ENCODE measurements at places on chromosomes 2 and 18.

DNA sequence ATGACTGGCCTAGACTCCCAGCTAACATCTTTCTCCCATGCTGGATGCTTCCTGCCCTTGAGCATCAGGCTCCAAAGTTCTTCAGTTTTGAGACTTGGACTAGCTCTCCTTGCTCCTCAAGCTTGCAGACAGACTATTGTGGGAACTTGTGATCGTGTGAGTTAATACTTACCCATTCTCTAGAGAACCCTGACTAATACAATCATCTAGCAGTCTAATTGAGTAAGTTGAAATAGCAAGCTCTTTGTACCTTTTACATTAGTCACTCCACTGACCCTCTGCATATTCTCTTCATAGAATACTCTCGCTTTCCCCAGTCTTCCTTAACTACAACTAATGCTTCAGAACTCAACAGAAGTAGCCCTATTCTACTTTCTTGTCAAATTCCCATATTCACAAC lies 434.6 kb upstream of the NXPH2 start:
- DNase-seq, result no peak

DNA sequence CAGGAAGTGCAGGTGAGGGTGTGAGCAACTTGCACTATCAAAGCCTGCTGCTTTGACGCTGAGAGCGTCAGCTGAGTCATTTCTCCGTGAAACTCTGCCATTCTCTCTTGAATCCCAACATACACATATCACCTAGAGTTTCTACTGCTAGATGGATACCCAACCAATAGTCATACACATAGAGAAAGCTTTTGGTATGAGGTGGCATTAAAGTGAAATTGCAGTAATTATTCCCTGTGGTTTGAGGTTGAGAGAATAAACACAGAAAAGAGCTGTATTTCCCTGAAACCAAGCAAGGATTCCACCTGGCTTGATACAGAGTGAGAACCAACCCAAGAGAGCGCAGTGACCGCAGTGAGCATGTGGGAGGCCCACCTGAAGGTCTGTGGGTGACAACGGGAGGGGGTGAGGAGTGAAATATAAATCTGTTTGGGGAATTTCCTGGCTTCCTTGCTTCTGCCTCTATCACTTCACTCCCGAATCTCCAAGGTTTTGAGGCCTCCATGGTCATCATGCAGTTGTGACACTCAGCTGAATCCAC lies 28.8 kb upstream of the TMEM18 start:
- no peak for DNase-seq

DNA sequence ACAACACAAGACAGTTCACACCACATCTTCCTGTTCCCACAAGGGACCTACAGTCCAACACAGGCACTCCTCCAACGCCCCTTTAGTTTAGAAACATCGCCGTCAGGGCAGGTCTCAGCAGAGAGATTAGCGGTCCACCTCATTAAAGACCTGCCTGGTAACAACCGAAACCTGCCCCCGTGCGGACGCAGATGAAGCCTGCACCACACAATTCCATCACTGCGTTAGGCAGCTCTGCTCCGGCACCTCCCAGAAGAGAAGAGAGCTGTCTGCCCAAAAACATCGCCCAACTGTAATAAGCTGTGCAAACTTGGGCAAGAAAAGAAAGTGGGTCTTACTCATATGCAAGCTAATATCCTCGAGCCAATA lies 32.7 kb downstream of the ZNF516 start:
- no peak for DNase-seq

DNA sequence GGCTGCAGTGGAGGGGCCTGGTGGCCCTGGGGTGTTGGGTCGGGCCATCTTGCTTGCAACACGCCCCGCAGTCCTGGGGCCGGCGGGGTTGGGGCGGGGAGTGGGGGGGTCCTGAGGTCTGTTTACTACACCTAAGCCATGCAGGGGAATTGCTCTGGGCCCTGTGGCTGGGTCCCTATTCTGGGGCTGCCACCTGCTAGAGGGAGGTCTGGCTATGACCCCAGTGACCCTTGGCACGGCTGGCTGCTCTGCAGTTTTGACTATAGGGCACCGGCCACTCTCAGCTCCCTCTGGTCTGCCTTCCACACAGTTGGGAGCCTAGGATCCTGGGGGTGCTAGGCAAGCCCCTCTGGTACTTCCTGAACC lies 170.6 kb upstream of the GLI2 start:
- no peak for DNase-seq

DNA sequence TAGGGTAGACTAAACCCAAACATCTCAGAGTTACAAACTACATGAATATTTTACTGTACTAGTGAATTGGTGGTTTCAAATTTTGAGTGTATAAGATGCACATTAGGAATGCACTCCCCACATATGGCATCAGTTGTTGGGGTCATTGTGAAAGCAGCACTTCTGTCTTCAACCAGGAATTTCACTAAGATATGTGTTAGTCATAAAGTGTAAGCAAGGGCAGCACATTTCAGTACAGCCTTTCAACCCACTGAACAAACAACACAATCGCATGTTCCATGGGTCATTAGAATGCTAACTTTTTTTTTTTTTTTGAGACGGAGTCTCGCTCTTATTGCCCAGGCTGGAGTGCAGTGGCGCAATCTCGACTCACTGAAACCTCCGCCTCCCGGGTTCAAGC lies 164.1 kb upstream of the MAP2 start:
- no peak for DNase-seq

GRCh38 chr2:3257826-3258225 lies 119.8 kb downstream of the EIPR1 start:
- DNase-seq, result no peak

- DNase-seq, result no peak
Observed at GRCh38 chr18:47260924-47261701, 9.7 kb upstream of the SKOR2 start.

DNA sequence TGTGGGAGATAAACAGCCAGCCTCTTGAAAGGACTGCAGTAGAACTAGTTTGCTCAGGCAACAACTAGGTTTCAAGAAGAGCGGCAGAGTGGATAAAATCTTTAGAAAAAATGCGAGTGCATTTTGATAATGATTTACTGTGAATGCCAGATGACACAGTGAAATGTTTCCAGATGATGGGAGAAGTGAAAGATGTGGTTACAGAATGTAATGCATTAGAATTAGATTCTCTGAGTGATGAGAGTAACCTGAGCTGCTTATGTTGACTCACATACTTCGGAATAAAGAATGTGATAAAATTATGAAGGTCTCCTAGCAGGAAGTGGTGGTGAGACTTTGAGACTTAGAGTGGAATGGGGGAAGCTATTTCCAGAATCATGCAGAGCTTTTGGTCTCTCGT lies 184.3 kb downstream of the GULP1 start:
- DNase-seq, result no peak

- no peak for DNase-seq
Observed at GRCh38 chr2:237596520-237597195, 6.1 kb upstream of the RAB17 start.

DNA sequence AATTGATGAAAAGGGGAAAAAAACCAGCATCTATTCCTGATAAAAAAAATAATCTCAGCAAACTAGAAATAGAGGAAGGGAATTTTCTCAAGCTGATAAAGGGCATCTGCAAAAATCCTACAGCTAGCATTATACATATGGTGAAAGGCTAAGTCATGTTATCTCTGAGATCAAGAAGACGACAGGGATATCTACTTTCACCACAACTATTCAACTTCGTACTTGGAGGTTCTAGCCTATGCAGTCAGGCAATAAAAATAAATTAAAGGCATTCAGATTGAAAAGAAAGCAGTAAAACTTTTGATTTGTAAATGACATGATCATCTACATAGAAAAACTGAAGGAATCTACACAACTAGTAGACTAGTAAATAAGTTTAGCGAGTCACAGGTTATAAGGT lies 58.2 kb downstream of the CAB39 start:
- DNase-seq, result no peak

GRCh38 chr2:33763671-33764310 lies 164.7 kb upstream of the FAM98A start:
- DNase-seq, result no peak

GRCh38 chr2:45804987-45805755 lies 153.7 kb downstream of the PRKCE start:
- no peak for DNase-seq

DNA sequence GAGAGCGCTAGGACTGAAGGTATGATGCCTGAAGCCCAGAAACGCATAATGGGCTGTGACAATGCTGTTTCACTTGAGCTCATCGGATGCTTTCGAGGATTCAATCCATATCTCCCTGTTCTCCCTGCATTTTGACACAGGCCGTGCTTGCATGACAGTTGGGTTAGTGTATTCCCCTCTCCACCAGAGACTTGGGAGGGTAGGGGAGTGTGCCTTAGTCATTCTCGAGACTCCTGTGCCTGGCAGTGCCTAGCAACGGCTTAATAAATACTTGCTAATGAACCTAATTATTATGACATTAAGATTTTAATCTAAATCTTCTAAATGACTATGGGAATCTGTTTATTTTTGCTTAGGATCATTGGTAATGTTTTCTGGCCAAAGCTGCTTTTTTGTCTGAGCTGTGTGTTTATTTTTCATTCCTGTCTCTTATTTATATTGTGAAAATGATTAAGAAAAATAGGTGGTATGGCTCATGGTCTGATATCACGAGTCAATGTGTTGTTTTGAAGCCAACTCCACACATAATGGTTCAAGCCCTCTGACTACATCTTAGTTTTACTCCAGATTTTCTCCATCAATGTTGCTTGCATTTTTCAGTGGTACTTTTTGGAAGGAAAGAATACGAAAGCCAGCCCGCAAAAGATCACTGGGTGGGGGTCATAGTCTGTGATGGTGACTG lies 61.3 kb downstream of the NEDD4L start:
- no peak for DNase-seq

DNA sequence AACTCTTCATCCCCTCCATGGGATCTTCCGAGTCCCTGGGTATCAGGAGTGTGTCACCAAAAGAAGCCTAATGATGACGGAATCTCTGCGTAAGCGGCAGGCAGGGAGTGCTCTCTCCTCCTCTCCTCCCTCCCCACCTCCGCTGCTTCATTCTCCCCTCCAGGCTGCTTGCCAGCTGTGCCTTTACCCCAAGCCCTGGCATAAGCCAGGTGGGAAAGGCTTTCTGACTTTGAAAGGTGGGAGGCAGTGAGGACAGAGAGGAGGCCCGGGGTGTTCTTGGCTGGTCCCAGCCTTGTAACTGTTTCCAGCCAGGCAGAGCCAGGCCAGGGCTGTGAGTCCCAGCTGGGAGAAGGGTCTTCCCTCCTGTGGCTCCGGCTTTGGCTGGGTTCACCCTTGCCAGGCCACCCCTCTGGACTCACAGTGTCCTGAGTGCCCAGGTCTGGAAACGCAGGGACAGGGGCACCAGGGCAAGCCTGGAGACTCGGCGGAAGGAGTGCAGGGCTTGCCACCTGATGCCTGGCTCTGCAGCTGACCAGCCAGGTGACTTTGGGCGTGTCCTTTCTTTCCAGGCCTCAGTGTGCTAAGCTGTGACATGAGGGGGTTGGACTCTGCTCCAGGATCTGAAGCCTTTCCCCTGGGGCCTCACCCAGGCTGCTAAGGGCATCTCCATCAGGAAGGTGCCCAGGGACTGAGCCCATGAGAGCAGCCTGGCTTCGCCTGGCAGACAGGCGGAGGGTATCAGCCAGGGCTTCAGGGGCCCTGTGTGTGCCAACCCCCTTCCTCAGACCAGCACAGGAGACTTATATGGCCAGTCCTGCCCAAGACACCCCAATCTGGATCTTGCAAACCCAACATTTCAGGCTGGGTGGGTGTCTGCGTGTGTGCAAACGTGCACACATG lies 32.7 kb upstream of the HPCAL1 start:
- DNase-seq, result no peak

DNA sequence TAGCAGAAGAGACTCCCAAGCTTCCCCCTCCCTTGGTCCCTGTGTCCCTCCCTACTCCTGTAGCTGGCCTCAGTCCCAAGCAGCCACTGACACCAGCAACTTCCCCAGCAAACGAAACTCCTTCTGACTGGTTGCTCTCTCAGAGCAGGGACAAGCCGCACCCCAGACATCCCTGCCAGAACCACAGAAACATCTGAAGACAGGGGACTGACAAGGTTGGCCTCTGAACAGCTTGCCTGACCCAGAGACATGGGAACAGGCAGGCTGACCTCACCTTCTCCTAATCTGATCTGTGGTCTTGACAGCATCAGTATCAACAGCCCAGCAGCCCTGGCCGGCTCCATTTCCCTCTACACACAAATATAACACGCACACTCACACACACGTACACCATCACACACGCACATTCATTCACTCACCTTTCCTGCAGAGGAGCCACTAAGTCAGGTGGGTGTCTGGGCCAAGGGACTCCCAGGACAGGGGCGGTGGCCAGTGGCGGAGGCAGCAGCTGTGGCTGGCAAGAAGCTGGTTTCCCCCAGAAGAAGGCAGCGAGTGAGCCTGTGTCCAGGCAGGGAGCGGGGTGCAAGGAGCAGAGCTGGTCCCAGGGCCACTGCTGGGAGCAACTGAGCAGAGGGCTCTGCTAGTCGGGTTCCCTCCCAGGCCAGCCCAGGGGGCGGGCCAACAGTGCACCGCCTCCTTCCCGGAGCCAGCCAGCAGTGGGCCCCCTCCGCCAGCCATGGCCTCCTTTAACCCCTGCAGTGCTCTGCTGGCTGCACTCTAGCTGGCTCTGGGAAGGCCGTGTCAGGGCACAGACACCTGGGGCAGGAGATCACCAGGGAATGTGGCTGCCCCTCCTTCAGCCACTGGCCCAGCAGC lies 59.1 kb downstream of the TNS1 start:
- DNase-seq, result no peak

GRCh38 chr2:128473175-128474035 lies 154.7 kb upstream of the HS6ST1 start:
- DNase-seq, result peak; percentile 30

DNA sequence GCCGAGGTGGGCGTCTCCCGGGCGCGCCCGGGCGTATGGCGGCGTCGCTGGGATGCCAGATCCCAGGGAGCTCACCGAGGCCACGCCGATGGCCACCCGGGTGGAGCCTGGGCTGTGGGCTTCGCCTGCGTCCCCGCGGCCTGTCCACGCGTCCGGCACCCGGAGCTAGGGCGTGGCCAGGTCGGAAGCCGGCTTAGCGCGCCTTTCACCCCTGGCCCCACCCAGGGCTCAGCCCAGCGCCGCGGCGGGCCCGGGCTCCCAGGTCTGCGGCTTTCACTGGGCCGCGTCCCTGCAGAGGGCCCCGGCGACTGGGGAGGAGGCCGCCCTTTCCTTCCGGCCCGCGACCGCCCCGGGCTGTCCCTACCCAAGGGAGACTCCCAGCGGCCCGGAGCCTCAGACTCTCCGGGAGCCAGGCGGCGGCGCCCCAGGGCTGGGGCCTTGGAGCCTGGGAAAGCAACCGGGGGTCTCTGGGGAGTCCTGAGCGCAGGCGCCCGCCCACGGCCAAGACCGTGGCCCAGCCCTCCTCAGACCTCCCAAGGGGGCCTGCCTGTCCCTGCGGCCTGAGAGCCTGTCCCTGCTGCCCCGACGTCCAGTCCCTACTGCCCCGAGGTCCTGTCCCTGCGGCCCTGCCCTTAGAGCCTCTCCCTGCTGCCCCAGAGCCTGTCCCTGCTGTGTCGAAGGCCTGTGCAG lies 36.3 kb upstream of the ITM2C start:
- DNase-seq, result no peak

DNA sequence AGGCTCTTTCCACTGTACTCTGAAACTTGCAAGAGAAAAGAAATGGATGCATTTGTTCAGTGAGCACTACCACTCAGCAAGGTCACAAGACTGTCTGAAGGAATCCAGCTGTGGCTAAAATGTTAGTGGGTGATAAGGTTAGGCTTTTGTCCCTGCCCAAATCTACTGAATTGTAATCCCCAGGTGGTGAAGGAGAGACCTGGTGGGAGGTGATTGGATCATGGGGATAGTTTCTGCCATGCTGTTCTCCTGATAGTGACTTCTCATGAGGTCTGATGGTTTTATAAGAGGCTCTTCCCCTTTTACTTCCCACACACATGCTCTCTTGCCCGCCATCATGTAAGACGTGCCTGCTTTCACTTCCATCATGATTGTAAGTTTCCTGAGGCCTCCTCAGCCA lies 68.2 kb downstream of the ZNF385B start:
- DNase-seq, result no peak
